HepG2 (cell line): ENCODE measurements at places on chromosomes 12 and 14.

DNA sequence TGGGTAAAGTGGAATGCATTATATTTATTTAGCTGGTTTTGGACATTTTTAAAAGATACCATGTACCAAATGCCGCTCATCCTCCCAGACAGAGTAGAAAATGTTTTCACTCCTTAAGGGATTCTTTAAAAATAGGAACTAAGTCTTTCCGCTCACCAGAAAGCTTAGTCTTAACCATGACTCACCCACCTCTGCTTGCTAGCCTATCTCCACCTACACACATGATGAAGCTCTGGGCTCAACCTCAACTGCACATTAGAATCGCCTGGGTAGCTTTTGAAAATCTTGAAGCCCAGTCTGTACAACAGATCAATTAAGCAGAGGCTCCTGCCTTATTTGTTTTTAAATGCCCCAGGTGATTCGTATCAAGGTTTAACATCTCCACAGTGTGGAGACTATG lies 260.5 kb downstream of the NEDD1 start:
- no peak for DNase-seq

- DNase-seq = no peak
Measured at GRCh38 chr12:95474660-95474958, 657 bp downstream of the METAP2 start.

DNA sequence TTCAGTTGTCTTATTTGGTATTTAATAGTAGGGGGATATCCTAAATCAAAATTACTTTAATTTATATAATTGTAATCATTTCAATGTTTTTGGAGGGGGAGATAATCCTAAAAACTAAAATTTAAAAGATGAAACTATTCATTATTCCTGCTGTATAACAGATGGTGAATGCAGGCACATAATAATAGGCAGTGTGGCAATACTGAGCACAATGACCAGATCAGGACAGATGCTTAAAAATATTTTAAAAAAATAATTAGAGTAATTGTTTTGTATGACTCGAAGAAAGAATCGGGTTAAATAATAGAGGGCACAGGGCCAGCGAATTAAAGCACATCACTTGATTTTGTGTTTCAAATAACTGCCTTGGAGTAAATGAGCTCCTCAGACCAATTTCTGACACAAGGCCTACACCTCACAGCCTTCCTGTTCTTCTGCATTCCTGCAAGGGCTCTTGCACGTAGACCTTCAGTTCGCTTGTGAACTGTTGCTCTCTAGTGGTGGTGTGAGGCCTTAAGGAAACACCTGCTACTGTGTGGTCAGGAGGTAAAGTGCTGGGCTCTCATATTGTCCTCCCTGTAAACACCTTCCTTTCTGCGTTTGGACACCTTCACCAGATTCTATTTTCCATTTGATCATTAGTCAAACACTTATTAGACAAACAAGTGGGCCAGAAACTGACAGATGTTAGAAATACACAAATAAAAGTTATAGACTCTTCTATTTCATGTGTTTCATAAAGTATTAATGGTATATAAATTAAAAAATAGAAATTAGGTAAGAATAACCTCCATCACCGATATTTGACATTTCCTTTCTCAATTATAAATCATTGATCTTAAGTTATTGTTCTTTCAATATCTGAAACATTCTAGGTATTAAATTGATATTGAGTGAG lies 29.3 kb upstream of the KLRF1 start:
- DNase-seq = peak; percentile 41

GRCh38 chr12:22332202-22332601 lies 2.3 kb downstream of the ST8SIA1 start:
- DNase-seq = no peak

DNA sequence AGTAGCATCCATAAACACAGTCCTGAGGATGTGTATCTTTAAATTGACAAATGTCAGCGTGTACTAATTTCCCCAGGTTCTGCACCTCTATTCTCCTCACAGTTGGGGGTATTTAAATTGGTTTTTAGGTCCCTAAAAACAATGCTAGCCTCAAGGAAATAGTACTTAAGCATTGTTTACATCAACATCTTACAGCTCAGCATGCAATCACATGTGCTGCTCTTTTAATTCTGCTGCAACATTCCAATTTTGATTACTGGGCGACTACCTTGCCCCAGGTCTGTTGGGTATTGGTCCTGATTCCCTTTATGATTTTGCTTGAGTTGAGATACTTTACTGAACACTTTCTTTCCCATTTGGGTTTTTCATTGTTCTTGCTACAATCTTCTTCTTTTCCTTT lies 616.6 kb downstream of the CCER1 start:
- DNase-seq = no peak

DNA sequence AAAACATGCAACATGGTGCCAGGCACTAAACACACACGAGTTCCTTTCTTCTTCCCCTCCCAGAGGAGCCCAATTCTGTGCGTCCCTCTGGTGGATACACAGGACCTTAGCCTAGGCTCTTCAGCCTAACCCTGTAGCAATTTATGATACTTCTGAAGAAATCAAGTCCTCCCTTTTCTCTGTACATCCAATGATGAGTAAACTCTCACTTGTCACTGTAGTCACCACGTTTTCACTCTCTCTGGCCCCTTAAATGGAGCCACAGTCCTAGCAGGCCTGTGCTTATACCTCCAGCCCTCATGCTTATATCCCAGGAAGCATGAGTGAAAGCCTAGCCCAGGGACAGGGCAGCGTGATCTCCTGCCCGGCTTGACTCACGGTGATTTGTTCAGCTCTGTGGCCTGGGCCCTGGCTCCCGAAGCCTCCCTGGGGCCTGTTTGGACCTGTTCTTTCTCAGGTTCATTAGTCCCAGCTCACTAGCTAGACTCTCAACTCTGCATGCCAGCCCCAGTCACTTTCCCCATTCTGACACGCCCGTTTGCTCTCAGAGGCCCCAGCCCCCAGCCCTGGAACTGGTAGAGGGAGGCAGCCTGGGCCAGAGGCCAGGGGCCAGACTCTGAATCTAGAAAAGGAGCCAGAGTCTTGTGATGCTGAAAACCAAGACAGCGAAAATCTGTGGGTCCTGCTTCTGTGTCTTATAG lies 24.1 kb upstream of the PLEKHG3 start:
- DNase-seq = no peak

GRCh38 chr14:69242311-69243224 lies 17.4 kb upstream of the GALNT16 start:
- peak; percentile 60 for DNase-seq

DNA sequence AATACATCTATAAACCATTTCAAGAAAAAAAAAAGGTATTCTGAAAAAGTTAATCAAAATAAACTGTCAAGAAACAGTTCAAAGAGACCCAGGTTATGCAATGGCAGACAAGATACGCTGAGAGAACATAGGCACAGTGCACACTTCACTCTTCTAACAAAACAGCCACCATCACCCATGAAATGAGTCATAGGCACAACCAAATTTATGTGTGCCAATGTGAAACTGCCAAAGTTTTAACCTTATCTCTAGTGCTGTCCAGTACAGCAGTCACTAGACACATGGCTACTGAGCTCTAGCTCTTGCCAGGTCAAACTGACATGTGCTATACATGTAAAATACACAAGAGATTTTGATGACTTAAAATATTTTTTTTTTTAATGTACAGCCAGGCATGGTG lies 1.4 kb downstream of the CEP128 start:
- no peak for DNase-seq
